HFF-Myc (cell line): ENCODE measurements at places on chromosomes 11 and 22.
A peak's percentile ranks its signal among the peaks of the same experiment; 100 is the strongest.

DNA sequence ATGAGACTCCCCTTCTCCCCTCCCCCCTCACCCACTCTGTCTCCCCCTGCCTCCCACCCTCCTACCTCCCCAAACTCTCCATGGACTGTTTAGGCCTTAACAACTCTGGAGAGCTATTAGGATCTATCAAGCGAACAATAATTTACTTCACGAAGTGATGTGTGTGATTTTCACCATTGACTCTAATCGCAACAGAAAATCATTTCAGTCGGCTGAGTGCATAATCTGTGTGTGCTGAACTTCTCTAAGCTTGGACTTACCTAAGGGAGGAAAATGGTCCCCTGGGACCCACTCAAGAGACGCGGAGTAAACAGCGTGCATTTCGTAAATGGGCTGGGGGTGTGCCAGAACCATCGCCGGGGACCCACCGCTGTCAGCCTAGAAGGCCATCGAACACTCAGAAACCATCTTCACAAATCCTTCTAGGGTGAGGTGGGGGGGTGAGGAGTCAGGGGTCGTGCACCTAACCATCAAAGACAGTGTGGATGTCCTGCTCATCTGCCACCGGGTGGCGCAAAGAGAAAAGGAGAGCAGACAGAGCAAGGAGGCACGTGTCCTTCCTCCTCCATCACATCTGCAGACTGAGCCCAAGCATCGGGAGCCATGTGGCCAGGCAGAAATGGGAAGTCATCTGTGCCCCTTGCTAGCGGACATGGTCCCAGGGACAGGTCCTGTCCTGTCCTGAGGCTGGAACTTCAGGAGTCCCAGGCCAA lies 62.1 kb upstream of the NUP50 start:
- peak; percentile 57 for DNase-seq

DNA sequence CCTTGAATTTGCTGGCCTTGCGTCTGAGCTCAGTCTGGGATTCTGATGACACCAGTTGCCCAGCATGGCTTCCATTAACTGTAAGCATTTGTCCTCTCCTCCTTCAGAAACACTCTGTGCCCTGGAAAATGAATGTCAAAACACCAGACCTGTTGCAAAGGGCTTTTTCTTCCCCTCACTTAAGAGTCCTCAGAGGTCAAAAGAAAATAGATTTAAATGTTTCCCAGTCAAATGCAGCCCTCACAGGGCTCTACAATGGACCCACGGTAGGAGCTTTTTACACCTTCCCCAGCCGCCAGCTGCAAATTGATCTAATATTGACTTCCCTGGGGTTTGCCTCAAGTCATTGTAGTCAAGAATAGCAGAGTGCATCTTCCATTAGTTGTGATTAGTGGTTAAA lies 332.2 kb downstream of the INSC start:
- DNase-seq: no peak

- DNase-seq: no peak
Measured at GRCh38 chr11:125570952-125571351, 1.7 kb downstream of the EI24 start.

GRCh38 chr11:101269990-101270660 lies 140.5 kb upstream of the PGR start:
- DNase-seq: no peak

- DNase-seq: no peak
Measured at GRCh38 chr11:68855205-68855981, 13.7 kb upstream of the CPT1A start.

DNA sequence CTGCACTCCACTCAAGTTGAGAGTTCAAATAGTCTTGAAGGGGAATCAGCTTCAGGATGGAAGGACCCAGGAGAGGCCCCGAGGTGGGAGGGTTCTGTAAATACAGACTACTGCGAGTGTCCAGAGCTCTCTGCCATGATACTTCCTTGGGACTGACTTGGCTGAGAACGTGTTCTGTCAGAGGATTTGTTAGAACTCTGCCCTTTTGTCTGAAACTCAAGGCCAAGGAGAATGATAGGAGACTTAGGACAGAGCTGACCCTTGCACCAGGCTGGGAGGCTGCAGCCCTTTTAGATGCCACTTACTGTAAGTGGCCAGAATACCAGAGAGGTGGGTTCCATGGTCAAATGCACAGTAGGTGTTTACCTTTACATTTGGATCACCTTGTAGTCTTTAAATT lies 2.9 kb upstream of the ATF4 start:
- no peak for DNase-seq

DNA sequence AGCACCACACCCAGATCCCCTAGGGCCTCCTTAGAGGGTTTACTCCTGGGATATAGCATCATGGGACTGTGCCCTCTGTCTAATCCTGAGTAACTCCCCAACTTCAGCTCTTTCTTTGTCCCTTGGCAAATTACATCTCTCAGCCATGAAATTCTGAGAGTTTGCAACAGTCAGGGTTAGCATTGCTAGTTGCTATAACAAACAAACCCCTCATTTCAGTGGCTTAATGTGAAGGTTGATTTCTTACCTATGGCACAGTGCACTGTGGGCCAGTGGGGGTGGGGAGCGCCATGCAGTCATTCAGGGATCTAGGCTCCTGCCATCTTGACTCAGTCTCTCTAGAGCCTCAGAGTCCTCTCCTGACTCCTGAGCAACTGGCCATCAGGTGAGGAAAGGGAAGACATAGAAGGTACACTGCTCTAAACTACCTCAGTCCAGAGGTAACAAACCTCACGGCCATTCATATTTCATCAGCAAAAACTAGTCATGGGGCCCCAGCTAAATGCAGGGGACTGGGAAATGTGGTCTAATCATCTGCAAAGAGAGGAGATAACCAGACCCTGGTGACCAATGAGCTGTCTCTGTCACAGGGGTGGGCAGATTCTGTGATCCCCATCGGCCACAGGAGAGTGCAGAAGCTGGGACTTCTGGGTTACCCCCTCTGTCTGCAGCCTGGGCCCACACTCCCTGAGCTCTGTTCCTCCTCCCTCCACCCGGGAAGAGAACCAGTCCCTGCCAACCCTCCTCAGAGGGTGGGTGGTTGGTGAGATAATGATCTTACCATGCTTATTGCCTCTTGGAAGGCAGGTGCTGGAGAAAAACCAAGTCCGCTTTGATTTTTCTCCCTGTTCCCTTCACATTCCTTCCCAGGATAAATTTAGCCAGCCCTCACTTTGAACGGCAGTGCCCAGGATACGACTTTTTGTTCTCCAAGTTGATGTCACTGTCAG lies 17.5 kb downstream of the PRG3 start:
- no peak for DNase-seq

GRCh38 chr11:93613231-93613831 lies 48.2 kb upstream of the CEP295 start:
- no peak for DNase-seq

- DNase-seq: no peak
Measured at GRCh38 chr11:101442171-101442570, 141.6 kb downstream of the TRPC6 start.
